ENCODE measurements at places on chromosomes 3 and 15.

DNA sequence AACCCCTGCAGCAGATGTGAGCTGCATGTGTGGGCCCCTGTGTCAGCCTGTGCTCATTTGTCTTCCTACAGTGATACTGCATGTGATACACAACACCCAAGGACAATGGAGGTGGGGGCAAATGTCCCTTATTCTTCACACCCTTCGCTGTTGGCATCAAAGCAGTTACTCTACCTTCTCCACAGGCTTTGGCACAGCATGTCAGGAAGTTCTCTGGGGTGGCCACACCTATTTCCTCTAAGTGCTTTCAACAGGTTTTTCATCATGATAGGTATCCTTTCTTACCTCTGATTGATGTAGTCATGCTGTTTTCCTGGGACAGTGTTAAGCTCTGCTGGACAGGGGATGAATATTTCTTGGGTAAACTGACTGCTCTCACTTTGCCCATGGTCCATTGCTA, 29.5 kb downstream of the ZNF662 start:
- no peak for DNase-seq

DNA sequence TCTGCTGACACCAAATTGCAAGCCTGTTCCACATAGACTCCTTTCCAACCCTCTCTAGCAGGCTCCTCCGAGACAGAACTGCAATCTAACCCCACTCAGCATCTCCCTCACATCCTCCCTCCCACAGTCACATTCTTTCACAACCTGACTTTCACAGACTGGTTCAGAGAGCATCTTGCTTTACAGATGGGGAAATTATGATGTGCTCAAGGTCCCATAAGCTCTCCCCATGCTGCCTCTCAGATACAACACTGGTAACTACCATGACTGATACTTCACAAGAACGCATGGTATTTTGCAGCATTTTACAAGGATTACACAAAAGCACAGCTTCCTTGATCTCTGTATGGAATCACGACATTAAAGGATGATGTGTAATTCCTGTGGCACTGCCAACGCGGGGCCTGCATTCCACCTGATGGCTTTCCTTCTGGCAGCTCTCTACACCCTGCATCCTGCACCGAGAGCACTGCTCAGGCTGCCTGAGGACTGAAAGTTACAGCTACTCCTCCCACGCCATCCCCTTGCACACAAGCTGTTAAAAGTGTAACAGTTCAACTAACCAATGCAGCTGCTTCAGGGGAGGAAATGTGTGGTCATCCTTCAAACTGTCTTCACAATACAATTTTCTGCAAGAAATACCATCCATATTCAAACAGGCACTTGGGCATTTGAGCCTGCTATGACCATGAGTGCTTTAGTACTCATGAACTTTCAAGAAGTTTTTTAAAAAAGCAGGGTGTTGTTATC, 27.6 kb downstream of the TBC1D2B start:
- no peak for DNase-seq

- no peak for DNase-seq
Observed at GRCh38 chr3:101133652-101134051, 140.4 kb upstream of the ABI3BP start.

- no peak for DNase-seq
Observed at GRCh38 chr3:140147965-140148490, 213.0 kb downstream of the CLSTN2 start.

DNA sequence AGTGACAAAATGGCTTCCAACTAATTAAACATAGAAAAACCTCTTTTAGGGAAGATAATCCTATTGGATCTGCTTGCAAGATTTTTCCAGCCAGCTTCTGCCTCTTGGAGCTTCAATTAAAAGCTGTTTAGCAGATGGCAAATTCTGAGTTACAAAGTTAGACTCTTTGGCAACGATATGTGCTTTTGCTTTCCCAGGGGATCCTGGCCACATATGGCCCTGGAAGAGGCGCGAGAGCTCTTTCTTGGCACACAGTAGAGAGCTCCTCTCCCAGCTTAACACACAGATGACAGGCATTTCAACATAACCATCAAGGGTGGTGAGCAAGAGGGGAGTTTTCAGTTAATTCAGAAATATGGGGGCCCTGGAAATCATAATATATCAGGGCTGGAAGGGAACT, 41.6 kb upstream of the GALNT15 start:
- no peak for DNase-seq
